ENCODE measurements at places on chromosomes 4 and X.

DNA sequence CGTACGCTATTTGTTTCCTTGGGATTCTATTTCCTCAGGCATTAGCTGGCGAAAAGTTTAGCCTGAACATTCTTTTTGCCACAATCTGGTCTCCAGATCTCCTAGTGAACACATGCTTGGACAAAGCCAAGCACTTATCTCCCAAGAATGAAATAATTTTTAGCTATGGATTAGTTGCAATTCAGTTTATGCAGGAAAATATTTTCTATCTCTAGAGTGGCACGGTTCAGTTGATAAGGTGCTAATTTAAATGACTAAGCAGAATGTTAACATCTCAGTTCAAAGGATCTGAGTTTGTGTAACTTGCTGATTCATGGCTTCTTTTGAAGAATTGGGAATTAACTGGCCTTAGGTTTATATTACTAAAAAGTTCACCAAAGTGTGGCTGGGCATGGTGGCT is 58.1 kb upstream of the JADE1 start:
- H3K27me3 ChIP-seq, result no peaks in the 10 kb centered on the region
- H3K4me3 ChIP-seq, result no peak overlapping the region
- H3K36me3 ChIP-seq, result no peaks in the 10 kb centered on the region
- no peaks in the 10 kb centered on the region for H3K4me1 ChIP-seq

- H3K4me1 ChIP-seq, result no peaks in the 10 kb centered on the region
- H3K27me3 ChIP-seq, result peaks cover 34% of the 10 kb centered on the region
- no peak overlapping the region for H3K27ac ChIP-seq
- H3K4me3 ChIP-seq, result no peak overlapping the region
- no peak for DNase-seq
- no peaks in the 10 kb centered on the region for H3K36me3 ChIP-seq
Measured at GRCh38 chrX:130393451-130394074, 8.1 kb upstream of the GPR119 start.

- H3K4me1 ChIP-seq, result no peaks in the 10 kb centered on the region
- H3K4me3 ChIP-seq, result no peak overlapping the region
- no peak for DNase-seq
- no peaks in the 10 kb centered on the region for H3K27me3 ChIP-seq
- no peak overlapping the region for H3K27ac ChIP-seq
Measured at GRCh38 chrX:45888518-45888917, 656.7 kb downstream of the ZNF674 start.

DNA sequence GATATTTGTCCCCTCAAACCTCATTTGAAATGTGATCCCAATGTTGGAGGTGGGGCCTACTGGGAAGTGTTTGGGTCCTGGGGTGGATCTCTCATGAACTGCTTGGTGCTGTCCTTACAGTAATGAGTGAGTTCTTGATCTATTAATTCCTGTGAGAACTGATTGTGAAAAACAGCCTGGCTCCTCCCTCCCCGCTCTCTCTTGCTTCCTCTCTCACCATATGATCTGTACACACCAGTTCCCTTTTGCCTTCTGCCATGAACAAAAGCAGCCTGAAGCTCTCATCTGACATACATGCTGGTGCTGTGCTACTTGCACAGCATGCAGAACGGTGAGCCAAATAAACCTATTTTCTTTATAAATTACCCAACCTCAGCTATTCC is 11.2 kb upstream of the YIPF7 start:
- no peak overlapping the region for H3K4me3 ChIP-seq
- no peak for DNase-seq
- H3K36me3 ChIP-seq, result peaks cover under 1% of the 10 kb centered on the region
- no peak overlapping the region for H3K27ac ChIP-seq

DNA sequence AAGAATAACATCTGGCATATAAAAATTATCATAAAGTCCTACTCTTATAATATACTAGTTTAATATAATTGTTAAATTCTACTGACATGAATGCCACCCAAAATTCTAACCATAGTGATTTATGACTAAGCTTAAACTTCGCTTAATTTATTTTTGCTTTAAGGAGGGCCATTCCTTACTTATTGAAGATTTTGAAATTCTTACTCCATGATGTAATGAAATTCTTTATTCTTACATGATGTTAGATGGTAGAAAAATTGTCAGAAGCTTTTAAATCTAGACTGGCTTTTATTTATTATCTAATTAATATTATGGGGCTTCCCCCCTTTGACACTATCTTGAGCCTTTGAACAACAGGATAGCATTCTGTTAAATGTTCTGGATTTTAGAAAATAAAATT is 19.5 kb upstream of the SUPT20HL2 start:
- no peak overlapping the region for H3K4me3 ChIP-seq
- H3K27ac ChIP-seq, result no peak overlapping the region
- no peak for DNase-seq
- peaks cover 15% of the 10 kb centered on the region for H3K27me3 ChIP-seq

GRCh38 chr4:75034523-75034922 is 101.6 kb downstream of the PARM1 start:
- H3K4me1 ChIP-seq, result no peaks in the 10 kb centered on the region
- H3K27ac ChIP-seq, result no peak overlapping the region
- H3K4me3 ChIP-seq, result no peak overlapping the region

- H3K4me1 ChIP-seq, result no peaks in the 10 kb centered on the region
- peaks cover 1% of the 10 kb centered on the region for H3K27me3 ChIP-seq
- no peaks in the 10 kb centered on the region for H3K36me3 ChIP-seq
- no peak overlapping the region for H3K27ac ChIP-seq
- DNase-seq, result no peak
- no peak overlapping the region for H3K4me3 ChIP-seq
Measured at GRCh38 chrX:70527610-70528345, 83.1 kb downstream of the DLG3 start.

GRCh38 chr4:67020438-67020797 is 524.9 kb downstream of the CENPC start:
- H3K4me1 ChIP-seq, result no peaks in the 10 kb centered on the region
- H3K27me3 ChIP-seq, result no peaks in the 10 kb centered on the region
- no peak overlapping the region for H3K4me3 ChIP-seq
- DNase-seq, result no peak

- H3K27me3 ChIP-seq, result no peaks in the 10 kb centered on the region
- no peak overlapping the region for H3K4me3 ChIP-seq
- H3K27ac ChIP-seq, result no peak overlapping the region
Measured at GRCh38 chr4:14338585-14339265, 663.6 kb upstream of the CPEB2 start.

DNA sequence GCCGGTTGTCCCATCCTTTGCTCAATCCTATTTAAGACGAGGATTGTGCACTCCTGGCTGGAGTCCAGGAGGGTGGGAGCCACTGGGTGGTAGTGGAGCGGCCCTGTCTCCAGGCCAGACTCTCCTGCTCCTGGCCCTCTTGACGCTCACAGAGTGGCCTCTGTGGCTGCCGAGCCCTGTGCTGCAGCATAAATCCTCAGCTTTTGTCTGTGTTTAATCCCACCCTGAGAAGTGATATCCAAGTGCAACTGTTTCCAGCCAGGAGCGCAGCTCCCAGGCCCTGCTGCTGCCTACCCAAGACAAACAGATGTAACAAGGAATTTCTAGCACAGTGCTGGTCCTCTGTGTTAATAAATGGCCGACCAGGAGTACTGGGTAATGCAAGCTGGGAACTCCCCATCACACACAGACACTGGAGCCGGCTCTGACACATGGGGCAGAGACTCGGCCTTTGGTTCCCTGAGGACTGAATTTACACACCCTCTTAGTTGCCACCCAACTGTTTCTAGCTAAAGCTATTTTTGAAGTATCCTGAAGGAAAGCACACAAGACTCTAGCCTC is 85.3 kb downstream of the GATB start:
- H3K27ac ChIP-seq, result no peak overlapping the region
- no peak for DNase-seq
- no peaks in the 10 kb centered on the region for H3K36me3 ChIP-seq
- no peaks in the 10 kb centered on the region for H3K27me3 ChIP-seq
- H3K4me3 ChIP-seq, result no peak overlapping the region
- no peaks in the 10 kb centered on the region for H3K4me1 ChIP-seq

DNA sequence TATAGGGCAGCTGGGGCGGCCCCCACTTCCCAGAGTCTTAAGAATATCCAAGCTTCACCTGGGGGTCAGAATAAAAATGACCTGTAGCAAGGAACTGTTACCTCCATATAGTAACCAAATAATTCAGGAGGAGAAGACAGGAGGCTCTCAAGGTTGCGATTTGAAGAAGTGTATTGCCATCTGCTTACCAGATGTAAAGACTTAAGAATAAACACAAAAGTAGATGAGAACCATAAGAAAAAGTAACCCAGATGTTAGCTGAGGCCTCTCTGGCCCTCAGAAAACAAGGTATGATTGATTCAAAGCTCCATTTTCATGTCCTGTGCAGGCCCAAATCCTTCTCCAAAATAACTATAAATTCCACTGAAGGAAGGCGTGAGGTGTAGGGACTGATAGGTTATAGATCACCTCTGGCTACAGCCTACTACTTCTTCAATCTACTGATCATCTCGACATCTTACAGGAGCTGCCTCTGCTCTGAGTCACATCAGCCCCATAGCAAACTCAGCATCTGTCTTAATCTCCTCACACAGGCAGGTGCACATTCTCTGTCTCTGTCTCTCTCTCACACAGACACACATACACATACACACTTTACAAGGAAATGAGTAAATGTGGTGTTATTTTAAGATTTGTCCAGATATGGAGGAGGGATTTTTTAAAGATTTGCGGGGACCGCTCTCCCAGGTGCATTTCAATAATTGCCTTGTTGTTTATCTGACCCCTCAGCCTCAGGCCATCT is 193.9 kb upstream of the EDNRA start:
- no peaks in the 10 kb centered on the region for H3K4me1 ChIP-seq
- no peak for DNase-seq
- H3K27me3 ChIP-seq, result no peaks in the 10 kb centered on the region

GRCh38 chr4:173332021-173332487 is 2.1 kb downstream of the HMGB2 start:
- DNase-seq, result no peak
- H3K4me3 ChIP-seq, result peak overlapping the region; percentile 99
- H3K36me3 ChIP-seq, result peaks cover 39% of the 10 kb centered on the region
- peak overlapping the region; percentile 97 for H3K27ac ChIP-seq
- peaks cover 26% of the 10 kb centered on the region for H3K4me1 ChIP-seq

DNA sequence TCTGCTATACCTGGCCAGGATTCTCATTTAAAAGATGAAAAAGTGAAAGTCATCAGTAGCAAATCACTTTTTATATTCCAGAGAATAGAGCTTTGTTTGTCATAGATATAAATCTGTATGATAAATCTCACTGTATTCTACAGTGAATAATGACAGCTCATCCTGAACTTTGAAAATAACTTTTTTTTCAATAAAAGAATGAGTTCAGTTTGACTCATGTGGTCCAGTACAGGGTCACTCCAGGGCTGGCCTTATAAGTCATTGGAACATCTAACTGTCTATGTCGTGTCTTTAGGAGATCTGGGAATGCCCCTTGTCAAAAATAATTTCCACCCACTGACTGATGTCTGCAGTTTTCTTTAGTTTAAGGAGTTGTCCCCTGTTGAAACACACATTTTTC is 18.5 kb upstream of the CXCL8 start:
- H3K36me3 ChIP-seq, result no peaks in the 10 kb centered on the region
- H3K27ac ChIP-seq, result no peak overlapping the region
- no peaks in the 10 kb centered on the region for H3K27me3 ChIP-seq
- no peak overlapping the region for H3K4me3 ChIP-seq
- no peak for DNase-seq

- H3K27ac ChIP-seq, result no peak overlapping the region
- H3K4me1 ChIP-seq, result no peaks in the 10 kb centered on the region
- no peaks in the 10 kb centered on the region for H3K27me3 ChIP-seq
- H3K4me3 ChIP-seq, result no peak overlapping the region
- no peak for DNase-seq
Measured at GRCh38 chrX:129641469-129641868, 13.3 kb downstream of the APLN start.

DNA sequence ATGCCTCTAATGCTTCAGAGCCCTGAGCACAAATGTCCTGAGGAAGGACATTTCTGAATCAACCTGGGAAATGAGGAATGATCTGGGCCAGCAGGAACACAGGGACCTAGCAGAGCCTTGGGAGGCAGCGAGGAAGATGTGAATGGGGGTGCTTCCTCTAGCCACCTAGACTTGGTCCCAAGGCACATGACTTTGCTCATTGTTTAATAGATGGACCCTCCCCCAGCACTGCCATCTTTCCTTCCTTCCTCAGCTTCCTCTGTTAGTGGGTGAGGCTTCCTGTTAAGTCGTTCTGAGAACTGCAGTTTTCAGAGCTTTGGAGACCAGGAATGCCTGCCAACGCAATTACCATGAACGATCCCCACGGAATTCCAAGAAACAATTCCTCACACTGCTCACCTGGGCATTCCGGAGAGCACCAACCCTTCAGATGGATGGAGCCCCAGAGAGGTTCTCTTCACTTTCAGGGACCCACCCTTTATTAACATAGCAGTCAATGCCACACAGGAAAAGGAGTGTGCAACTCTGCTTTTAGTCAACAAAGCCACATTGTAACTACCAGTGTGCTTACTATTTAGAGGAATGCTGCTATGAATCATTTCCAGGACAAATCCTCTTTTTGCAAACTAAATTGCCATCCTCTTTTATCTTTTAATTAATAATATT is 48.5 kb upstream of the STIM2 start:
- peaks cover 16% of the 10 kb centered on the region for H3K4me1 ChIP-seq
- peak overlapping the region; percentile 68 for H3K27ac ChIP-seq
- H3K4me3 ChIP-seq, result peak overlapping the region; percentile 71

DNA sequence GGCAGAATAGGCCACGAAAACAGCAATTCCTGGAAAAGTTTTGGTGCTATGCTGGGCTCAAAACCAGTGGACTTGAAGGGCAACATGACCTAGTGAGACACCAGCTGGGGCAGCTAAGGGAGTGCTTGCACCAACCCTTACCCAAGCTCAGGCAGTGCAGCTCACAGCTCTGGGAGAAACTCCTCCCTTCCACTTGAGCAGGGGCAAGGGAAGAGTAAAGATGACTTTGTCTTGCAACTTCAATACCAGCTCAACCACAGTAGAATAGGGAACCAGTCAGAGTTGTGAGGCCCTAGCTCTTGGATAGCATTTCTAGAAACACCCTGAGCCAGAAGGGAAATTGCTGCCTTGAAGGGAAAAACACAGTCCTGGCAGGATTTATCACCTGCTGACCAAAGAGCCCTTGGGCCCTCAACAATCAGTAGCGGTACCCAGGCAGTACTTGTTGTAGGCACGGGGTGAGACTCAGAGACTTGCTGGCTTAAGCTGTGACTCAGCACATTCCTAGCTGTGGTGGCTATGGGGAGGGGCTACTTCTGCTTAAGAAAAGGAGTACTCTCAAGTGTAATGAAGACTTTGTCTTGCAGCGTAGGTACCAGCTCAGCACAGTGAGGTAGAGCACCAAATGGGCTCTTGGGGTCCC is 19.7 kb upstream of the ABCG2 start:
- no peak for DNase-seq
- no peaks in the 10 kb centered on the region for H3K4me1 ChIP-seq
- H3K27me3 ChIP-seq, result peaks cover 72% of the 10 kb centered on the region

- H3K27me3 ChIP-seq, result peaks cover 32% of the 10 kb centered on the region
- no peak overlapping the region for H3K4me3 ChIP-seq
- no peaks in the 10 kb centered on the region for H3K4me1 ChIP-seq
- DNase-seq, result peak; percentile 54
Measured at GRCh38 chr4:7719354-7720174, 220.1 kb downstream of the AFAP1 start.

GRCh38 chr4:78059524-78059889 is 2.4 kb downstream of the FRAS1 start:
- peaks cover 82% of the 10 kb centered on the region for H3K27me3 ChIP-seq
- H3K4me3 ChIP-seq, result peak overlapping the region; percentile 76
- H3K27ac ChIP-seq, result no peak overlapping the region
- H3K4me1 ChIP-seq, result peaks cover 27% of the 10 kb centered on the region
- peaks cover 5% of the 10 kb centered on the region for H3K36me3 ChIP-seq

GRCh38 chr4:118308306-118309030 is 44.3 kb downstream of the PRSS12 start:
- no peak overlapping the region for H3K4me3 ChIP-seq
- H3K36me3 ChIP-seq, result peaks cover 4% of the 10 kb centered on the region
- H3K27ac ChIP-seq, result no peak overlapping the region

- peaks cover 4% of the 10 kb centered on the region for H3K36me3 ChIP-seq
- H3K27me3 ChIP-seq, result no peaks in the 10 kb centered on the region
- H3K4me1 ChIP-seq, result peaks cover 5% of the 10 kb centered on the region
- peak overlapping the region; percentile 66 for H3K4me3 ChIP-seq
Measured at GRCh38 chr4:1579001-1579900, 104.9 kb downstream of the FAM53A start.

All from central memory CD8-positive, alpha-beta T cell (primary cell).